ENCODE measurements at places on chromosomes 16 and 17. TPM values are rescaled to one million over a fixed set of nuclear protein-coding genes. Genes with fewer than 3 reads are reported as not detected.

ADPRM gene
- total RNA-seq: 13.4 TPM

TBC1D3I gene
- not detected for total RNA-seq

SPDYE4 gene
- total RNA-seq: not detected

SBK1 gene
- not detected for total RNA-seq

HSF4 gene
- 26.6 TPM for total RNA-seq

FNDC8 gene
- total RNA-seq: not detected

CTRB2 gene
- not detected for total RNA-seq

OSGIN1 gene
- 2.7 TPM for total RNA-seq

CX3CL1 gene
- total RNA-seq: 7.0 TPM

NGFR gene
- total RNA-seq: 2.8 TPM

PLLP gene
- total RNA-seq: 0.51 TPM

TPPP3 gene
- total RNA-seq: 5.9 TPM

MYL4 gene
- total RNA-seq: not detected

PRAC2 gene
- not detected for total RNA-seq

NOXO1 gene
- total RNA-seq: not detected

All from subcutaneous adipose tissue (tissue), 4 donors.